ENCODE measurements at places on chromosomes 2 and 18.

- no peak for DNase-seq
Measured at GRCh38 chr2:127155947-127156346, 49.0 kb upstream of the BIN1 start.

DNA sequence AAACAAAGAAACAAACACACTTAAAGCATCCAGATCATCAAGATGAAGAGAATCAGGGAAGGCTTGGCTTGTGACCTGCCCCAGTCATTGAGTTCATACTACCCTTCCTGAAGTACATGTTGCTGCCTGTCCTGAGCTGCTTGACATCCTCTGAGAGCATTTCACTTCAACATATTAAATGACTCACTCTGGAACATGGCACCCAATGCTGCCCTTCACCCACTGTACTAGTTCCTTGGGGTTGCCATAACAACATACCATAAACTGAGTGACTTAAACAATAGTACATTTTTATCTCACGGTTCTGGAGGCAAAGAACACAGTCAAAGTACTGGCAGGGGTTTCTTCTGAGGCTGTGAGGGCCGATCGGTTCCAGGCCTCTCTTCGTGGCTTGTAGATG lies 371.3 kb downstream of the RNF144A start:
- no peak for DNase-seq

DNA sequence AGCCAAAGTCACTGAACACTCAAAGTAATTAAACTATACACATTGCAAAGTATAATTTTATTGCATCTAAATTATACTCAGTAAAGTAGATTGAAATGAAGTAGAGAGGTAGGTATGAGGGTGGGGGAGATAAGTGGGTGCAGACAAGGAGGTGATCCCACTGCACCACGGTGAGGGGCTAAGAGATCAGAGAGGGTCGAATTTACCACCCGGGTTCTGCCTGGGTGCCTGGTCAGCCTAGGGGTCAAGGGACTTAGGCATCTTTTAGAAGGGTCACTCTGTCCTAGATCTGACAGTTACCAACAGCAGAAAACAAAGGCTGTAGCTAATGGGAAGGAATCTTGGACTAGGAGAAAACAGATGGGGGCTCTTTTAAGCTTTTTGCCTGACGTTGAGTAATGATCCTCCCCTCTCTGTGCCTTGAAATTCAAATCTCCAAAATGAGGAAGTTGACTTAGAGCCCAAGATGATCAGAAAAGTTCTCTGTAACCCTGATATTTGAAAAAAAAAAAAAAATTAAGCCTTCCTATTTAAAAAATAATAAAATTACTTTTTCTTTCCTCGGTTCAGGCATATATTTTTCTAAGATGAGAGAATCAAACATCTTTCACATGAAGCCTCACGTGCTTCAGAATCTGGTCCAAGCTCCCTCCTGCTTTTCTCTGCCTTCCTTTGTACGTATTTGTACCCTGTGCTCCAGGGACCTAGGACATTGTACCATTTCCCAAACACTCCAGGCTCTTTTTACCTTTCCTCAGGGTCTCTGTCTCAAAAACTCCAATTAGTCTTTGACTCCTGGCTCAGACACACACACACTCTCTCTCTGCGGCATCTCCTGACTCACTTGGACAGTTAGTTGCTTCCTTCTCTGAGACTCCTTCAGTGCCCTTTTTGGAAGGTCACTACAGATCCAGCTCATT lies 353.9 kb downstream of the CYRIA start:
- no peak for DNase-seq

- DNase-seq = no peak
Measured at GRCh38 chr18:36035253-36035652, 32.1 kb downstream of the RPRD1A start.

- DNase-seq = no peak
Measured at GRCh38 chr2:39603436-39603835, 62.3 kb upstream of the TMEM178A start.

Measured in activated T-cell treated with anti-CD3 and anti-CD28 coated beads, Interleukin-2, amount 50 U/mL, for 1 hour (primary cell).